ENCODE measurements at places on chromosomes 2 and 18.

DNA sequence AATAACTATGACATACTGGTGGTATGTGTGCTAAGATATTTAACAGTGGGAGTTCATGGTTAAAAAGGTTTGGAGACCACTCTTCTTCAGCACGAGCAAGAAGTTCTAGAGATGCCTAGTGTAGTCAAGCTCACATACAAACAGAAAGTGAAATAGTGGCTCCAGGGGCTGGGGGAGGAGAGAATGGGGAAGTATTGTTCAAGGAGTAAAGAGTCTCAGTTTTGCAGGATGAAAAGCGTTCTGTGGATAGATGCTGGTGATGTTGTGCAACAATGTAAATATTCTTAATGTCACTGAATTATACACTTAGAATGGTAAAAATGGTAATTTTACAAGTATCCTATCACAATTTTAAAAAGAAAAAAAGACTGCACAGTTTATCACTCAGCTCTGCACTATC is 29.0 kb upstream of the EPAS1 start:
- no peak for DNase-seq

GRCh38 chr2:158781353-158781961 is 13.7 kb upstream of the DAPL1 start:
- DNase-seq = no peak

GRCh38 chr2:40400336-40400953 is 51.4 kb downstream of the SLC8A1 start:
- DNase-seq = no peak

DNA sequence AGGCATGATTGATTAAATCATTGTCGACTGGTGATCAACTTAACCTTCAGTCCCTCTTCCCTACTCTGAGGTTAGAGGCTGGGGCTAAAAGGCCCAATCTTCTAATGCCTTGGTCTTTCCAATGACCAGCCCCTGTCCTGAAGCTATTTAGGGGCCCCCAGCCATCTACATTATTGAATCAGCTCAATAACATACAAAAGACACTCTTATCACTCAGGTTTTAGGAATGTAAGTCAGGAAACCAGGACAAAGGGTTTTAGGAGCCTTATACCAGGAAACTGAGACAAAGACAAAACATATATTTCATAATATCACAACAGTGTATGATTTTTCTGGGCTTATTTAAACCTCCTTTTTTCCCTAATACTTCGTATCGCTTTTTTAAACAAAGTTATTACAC is 198.6 kb downstream of the RNF152 start:
- DNase-seq = no peak

- DNase-seq = no peak
Observed at GRCh38 chr18:9333441-9334328, 888 bp upstream of the TWSG1 start.

- DNase-seq = no peak
Observed at GRCh38 chr2:48043746-48044145, 137.4 kb upstream of the FBXO11 start.

DNA sequence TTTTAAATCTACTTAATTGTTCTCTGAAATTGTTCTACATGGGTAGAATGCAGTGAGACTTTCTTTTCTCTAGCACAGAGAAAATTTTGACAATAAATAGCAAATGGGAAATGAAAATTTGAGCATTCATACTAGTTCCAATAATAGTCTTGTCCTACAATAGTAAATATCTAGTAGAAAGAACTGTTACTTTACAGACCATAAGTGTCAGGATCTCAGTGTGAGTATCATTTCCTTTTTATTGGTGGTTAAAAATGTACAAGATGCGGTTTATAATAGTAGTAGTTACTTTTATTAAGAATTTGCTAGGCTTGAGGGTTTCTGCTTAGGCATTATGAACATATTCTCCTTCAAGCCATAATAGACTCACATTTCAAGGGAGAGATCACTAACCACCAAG is 43.2 kb downstream of the KCNE4 start:
- DNase-seq = no peak

DNA sequence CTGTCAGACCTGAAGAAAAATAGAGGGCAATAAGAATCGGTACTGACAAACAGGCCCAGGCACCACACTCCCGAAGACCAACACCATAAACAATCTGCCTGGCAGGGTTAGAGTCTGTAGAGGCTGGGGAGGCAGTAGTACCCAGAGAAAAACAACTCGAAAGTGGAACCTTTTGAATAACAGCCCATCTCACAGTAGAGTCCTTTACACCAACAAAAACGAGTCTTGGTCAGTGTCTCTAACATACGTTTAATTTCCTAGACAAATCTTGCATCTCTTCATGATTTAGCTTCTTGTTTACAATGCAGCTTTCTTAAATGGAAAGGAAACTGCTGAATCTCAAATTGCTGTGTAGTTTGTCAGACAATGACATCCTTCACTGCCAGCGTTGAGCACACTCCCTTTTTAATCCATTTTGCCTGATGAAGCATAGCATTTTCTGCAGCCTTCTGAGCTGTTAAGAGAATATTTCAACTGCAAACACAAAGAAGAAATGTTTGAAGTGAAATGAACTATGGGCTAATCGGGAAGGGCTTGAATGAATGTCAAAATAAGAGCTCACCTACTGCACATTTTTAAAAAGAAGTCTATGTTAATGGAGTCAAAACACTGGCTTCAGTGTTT is 73.1 kb upstream of the DSG1 start:
- no peak for DNase-seq

DNA sequence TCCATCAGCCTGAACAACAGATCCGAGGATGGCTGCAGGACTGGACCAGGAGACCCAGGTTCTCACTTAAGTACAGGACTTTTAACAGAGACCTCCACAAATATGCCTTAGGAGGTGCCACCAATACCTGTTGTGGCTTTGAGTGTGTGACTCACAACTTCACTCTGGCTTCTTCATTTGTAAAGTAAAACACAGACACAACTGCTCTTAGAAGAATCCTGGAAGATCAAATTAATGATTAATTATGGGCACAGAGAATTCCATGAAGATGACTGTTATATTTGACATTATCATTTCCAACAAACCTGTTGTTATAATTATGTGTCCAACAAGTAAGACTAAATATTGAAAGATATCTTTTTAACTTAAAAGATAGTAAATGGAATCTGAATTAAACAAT is 481.4 kb upstream of the KLHL29 start:
- no peak for DNase-seq

DNA sequence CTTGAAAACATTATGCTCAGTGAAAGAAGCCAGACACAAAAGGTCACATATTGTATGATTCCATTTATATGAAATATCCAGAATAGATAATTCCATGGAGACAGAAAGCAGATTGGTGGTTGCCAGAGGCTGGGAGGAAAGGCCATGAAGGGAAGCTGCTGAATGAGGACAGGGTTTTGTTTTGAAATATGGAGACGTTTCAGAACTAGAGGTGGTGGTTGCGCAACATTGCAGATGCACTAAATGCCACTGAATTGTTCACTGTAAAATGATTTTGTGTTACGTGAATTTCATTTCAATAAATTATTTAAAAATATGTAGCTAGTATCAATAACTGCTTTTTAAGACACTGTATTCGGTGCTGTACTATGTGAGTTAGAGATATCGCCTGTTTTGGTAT is 101.7 kb upstream of the ZNF236 start:
- no peak for DNase-seq

DNA sequence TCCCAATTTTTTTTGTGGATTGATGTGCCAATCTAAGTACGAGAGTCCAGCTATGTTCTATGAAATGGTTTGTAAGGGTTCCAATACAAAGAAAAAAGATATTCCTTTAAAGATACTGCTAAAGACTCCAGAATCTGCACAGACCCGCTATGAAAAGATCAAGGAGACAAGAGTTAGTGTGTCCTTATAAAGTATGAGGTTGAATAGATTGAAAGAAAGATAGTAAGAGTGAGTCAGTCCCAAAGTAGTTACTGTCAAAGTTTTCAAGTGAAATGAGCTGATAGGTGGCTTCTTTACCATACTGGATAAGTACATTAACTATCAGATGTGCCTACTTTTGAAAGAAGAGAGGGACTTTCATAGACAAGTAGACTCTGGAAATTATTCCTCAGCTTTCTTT is 17.9 kb upstream of the EHBP1 start:
- no peak for DNase-seq

DNA sequence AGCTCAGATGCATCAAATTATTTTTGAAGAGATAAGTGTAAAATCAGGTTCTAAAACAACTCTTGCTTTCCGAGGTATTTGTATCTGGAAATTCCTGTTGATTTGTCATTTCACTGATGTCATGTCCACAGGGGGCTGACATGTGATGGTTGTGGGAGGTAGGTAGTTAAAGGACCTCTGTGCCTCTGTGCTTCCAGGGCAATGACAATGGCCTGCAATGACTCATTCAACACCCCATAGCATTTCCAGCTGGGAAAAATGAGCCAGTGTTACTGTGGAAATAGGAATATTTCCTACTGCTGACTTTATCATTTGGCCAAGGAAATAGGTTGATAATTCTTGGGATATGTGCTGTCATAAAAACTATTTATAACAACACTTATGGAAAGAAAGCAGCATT is 86.2 kb upstream of the CCDC195 start:
- DNase-seq = no peak
